Cerebellum (tissue), 4 donors: ENCODE measurements at places on chromosomes 1 and 21. TPM values are rescaled to one million over a fixed set of nuclear protein-coding genes. Genes with fewer than 3 reads are reported as not detected.
A peak's percentile ranks its signal among the peaks of the same experiment; 100 is the strongest.

DNA sequence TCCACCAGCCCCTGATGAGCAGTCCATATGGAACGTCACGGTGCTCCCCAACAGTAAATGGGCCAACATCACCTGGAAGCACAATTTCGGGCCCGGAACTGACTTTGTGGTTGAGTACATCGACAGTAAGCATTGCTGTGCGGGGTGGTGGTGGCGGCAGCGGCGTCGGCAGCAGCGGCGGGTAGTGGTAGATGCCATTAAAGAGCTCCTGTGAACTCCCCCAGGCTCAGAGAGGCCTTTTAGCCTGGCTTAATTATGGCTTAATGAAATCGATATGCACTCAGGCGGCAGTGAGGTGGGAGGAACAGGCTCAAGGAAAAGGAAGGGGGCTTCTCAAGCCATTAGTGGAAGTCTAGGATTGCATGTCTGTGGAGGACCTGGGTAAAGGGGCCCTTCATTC is 41.9 kb upstream of the CNTN2 start:
- no peak for DNase-seq

PCP4L1 gene
- 13.0 TPM for total RNA-seq

- DNase-seq: no peak
Observed at GRCh38 chr1:106921186-106921585, 135.3 kb upstream of the PRMT6 start.

DNA sequence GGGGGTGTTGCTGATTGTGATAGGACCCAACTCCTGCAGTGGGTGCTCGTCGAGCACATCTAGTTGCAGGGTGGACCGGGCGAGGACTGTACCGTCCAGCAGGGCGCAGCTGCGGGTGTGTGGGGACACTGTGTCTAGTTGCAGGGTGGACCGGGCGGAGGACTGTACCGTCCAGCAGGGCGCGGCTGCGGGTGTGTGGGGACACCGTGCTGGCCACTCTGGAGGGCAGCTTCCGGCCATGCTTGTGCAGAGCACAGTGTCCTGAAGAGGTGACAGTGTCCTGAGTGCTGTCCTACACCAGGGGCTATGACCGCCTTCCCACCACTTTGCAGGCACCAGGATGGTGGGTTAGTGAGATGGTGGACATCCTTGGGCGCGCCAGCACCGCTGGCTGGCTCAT is 4.6 kb upstream of the TRPM2 start:
- DNase-seq: no peak

BCL10 gene
- 23.9 TPM for total RNA-seq

DNA sequence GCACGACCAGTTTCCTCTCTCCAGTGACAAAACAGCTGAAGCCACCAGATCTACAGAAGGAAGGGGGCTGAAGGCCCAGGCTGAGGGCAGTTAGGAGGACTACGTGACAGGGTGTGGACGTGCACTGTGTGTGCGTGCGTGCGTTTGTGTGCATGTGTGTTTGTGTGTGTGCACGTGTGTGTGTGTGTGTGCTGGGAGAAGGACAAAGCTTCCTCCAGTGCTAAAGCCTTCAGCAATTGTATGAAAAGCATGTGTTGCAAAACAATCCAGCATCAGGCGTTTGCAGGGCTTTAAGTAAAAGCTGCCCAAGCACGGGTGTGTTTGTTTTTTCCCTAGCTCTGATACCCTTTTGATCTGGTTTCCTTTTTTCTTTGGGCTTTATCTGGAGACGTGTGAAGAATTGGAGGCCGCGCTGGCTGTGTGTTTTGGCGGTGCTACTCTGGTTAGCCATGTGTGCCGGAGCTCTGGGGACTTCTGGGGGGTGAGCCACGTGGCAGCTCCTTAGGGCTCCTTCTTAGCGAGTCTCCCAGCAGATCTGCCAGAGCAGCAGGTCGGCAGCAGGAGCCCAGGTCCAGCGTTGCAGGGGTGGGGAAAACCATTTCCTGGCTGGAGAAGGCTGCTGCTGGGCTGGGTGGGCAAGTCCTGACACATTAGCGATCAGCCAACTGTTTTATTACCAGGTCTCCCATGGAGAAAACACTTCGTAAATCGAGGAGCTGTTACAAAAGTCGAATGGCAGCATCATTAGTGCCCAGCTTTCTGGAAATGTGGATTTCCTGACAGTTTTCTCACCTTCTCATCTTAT is 73.4 kb downstream of the UCK2 start:
- peak; percentile 50 for DNase-seq

GRCh38 chr1:91345395-91346005 is 59.1 kb downstream of the HFM1 start:
- DNase-seq: no peak

SH2D1B gene
- total RNA-seq: not detected

DNA sequence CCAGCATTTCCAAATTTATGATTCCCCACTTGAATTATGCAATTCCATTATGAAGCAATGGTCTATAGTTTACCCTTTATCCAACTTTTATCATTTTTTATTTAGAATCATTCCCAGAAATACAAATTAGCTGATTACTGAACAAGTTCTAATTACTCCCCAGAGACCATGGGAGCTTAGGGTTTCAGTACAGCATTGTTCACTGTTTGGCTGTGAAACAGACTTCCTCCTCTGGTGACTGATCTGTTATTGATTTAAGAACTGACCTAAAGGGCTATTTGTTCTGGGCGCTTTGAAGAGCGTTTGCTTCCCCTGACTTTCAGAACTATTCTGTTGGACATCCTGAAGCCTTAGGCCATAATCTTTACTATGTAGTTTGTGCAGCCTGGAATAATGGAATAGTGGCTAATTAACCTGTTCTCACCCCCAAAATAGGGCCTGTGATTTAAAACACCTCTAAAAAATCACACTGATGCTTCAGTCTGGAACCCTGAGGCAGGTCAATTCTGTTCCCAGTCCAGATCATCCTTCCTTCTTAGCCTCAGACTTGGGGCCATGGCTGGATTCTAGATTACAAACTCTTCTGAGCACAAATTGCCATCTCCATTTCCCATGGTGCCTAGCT is 58.7 kb downstream of the ALG14 start:
- DNase-seq: no peak

IL23R gene
- not detected for total RNA-seq

CNR2 gene
- not detected for total RNA-seq

DNA sequence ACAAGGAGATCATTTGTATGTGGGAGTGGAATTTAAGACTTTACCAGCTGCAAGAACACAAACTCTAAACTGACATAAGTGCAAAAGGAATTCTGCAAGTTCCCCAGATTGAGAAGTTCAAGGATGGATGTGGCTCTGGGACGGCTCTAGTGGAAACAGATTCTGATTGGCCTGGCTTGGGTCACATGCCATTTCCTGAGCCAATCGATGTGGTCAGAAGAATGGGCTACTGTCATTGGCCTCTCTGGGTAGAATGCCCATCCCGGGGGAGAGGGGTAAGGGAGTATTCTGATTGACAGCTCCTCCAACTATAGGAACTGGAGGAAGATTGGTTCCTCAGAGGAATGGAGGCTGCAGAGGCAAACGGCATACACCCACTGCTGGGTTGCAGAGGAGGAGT is 6.0 kb upstream of the IFNLR1 start:
- no peak for DNase-seq

DNA sequence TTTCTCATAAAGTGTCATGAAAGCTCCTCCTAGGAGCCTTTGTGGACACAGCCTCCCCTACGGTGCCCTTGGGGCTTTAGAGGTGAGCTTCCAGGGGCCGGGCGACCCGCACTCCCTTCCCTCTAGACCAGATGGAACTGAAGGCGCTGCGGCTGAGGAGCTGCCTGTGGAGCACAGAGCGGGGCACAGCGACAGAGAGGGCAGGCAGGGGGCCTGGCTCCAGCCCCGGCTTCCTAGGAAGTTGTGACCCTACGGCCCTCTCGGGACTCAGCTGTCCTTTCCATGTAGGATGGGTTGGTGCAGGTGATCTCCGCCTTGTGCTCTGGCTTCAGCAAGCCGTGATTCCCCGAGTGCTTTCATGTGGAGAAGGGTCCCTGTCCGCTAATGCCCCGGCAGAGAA is 23.6 kb upstream of the NEK2 start:
- DNase-seq: no peak

DNA sequence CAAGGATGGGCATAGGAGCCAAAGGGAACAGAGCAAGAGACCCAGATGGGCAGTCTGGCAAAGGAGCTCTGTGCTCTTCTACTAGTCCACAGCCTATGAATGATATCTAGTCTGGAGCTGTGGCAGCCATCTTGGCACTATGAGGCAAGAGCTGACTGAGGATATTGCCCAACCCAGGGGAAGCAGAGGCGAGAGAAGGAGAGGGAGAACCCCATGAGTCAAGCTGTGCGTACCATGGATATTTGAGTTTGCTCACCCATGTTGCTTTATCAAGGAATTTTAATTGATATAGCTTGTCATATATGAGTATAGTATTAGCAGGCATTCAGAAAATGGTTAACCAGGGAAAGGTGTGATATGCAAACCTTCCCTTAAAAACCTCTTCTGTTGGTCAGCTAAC is 420.9 kb downstream of the PRDM2 start:
- no peak for DNase-seq

DNA sequence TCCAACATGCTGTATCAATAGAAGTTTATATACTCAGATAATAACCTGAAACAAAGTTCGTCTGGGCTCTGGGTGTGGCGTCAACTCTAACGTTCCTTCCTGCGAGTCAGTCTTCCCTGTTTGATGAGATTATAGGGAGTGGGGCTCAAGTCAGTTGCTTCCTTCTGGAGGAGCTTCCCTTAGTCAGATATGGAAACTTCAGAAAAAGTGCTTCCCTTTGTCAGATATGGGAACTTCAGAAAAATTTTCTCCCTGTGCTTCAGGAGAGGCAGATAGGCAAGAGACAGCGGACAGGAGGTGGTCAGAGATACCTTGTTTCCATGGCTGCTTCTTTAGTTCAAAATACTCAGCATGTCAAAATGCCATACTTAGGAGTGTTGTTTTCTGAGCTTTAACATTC is 51.1 kb upstream of the PRDX6 start:
- no peak for DNase-seq

- DNase-seq: no peak
Observed at GRCh38 chr1:2200308-2200943, 5.9 kb upstream of the FAAP20 start.

DNA sequence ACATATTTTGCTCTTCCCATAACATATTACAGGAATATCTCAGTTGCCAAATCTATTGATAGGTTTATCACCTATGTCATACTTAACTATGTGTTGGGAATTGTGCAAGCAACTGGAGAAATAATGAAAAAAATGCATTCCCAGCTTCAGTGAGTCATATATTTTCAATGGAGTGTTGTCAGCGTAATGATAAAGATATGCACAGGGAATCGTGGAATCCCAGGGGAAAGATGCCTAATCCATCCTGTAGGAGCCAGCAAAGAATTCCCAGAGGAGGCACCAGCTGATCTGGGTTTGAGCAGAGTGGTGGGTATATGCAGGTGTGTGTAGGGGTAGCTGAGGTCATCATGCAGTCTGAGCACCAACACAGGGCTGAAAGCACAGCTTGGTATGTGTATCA is 213.3 kb upstream of the DAB1 start:
- no peak for DNase-seq

DNA sequence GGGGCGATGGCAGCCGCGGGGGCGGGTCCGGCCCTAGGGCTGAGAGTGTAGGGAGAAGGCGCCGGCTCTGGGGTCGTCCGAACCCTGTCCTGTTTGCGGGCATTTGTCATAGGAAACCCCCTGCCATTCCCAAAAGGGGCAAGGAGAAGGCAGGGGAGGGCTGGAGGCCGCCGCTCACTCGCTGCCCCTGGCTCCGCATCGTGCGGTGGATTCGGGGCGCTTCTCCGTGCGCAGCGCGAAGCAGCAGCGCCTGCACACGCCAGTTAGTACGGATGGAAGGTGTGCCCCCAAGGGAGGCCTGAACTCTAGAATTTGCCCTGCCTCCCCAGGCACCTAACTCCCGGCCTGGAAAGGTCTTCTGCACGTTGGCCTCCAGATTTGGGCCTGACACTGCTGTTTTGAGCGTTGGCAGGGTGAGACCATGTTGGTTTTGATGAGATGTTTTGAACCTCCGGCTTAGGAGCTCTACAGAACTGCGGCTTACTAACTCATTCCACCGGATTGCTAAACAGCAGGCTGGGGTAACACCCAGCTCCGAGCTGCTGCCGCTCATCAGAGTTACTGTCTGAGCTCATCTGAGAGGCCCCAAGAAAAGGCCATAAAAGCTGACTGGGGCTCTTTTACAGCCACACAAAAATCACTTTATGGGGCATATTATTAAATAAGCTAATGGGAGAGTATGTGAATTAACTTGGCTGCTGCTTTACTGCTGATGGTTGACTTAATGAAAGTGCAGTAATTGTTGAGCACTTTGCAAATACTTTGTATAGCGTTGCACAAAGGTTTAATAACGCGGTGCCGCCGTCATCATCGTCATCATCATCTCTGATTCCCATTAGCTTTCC is 987 bp downstream of the GPR137B start:
- DNase-seq: peak; percentile 27

GRCh38 chr21:16770266-16770665 is 742.6 kb upstream of the CXADR start:
- no peak for DNase-seq

DNA sequence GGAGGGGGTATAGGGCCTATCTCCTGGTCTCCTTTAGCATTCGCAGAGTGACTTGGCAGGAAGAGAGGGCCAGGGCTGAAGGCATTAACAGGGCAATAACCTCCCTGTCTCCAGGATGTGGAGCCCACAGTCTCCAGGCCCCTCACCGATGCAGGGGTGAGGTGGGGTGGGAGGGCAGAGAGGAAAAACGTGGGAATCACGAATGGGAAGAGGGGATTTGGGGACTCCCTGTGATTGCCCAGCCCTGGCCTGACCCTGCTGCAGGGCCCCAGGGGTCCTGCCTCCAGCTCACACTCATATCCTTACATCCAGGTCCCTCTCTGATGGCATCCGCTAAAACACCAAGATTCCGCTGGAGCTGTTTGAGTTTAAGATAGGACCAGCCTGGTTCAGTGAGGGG is 14.6 kb downstream of the TFAP2E start:
- no peak for DNase-seq

GRCh38 chr1:234901491-234902049 is 227.1 kb downstream of the TOMM20 start:
- no peak for DNase-seq

- DNase-seq: no peak
Observed at GRCh38 chr1:28172713-28173150, 3.8 kb downstream of the PTAFR start.

GRCh38 chr1:11262171-11263049 is at the start of gene MTOR:
Gene MTOR, minus strand, starts transcription at chr1:11262551. Its CDS starts 3,142 bp downstream, at chr1:11259409.
- DNase-seq: peak; percentile 100

PTPN7 gene
- 0.09 TPM for total RNA-seq

- no peak for DNase-seq
Observed at GRCh38 chr1:213899413-213899812, 88.4 kb upstream of the PROX1 start.

GRCh38 chr1:174116042-174116441 is 43.3 kb upstream of the RABGAP1L start:
- DNase-seq: no peak

GNAT2 gene
- total RNA-seq: not detected

GRCh38 chr1:69290291-69290690 is 277.4 kb upstream of the LRRC7 start:
- DNase-seq: no peak

DNA sequence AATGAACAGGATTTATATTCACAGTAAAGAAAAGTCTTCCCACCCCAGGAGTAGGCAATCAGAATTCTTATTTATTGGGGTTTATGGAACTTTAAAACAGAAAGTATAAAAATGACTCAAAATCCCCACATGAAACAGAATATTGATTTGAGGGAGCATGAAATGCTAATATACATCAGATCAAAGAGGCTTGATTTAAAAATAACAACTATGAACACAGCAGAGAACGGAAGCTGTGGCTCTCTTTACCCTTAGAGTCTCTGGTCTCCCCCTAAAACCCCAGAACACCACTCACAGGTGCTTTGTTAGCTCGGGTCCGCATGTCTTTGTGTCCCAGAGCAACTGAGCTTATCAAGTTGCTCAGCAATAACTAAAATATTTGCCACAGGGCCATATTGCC is 31.2 kb upstream of the FASLG start:
- no peak for DNase-seq

SYT11 gene
- total RNA-seq: 143 TPM

VHLL gene
- 0.64 TPM for total RNA-seq

AKR1A1 gene
- 47.0 TPM for total RNA-seq
